Kidney capillary endothelial cell (primary cell): ENCODE measurements at places on chromosomes 13 and 19.

GRCh38 chr13:31631071-31631470, 108.3 kb upstream of the RXFP2 start:
- no peak for DNase-seq

GRCh38 chr19:18401580-18402112, 4.2 kb upstream of the LRRC25 start:
- DNase-seq: no peak

GRCh38 chr19:42965176-42965575, 28.2 kb upstream of the PSG7 start:
- no peak for DNase-seq

GRCh38 chr19:2503521-2504109, 27.7 kb downstream of the GADD45B start:
- DNase-seq: no peak
